Activated naive CD8-positive, alpha-beta T cell treated with anti-CD3 and anti-CD28 coated beads for 36 hours (primary cell): ENCODE measurements at places on chromosomes 13 and 19. TPM values are rescaled to one million over a fixed set of nuclear protein-coding genes. Genes with fewer than 3 reads are reported as not detected.

DNA sequence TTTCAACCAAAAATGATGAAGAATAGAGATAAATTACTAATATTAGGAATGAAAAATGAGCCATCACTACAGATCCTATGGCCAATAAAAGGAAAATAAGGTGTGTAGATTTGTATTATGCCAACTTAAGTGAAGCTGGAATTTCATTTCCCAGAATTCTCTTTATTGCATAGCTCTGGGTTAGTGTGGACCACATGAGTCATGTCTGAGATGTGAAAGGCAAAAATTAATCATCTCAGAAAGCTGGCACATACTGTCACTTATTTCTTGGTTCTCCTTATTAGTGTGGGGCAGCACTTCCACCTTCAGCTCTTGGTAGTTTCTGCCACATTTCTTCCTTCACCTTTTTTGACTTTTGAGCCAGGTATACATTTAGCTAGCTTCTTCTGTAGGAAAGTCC lies 82.6 kb downstream of the KATNAL1 start:
- no peak overlapping the region for H3K4me3 ChIP-seq
- no peak for DNase-seq
- H3K36me3 ChIP-seq = peaks cover 43% of the 10 kb centered on the region
- H3K4me1 ChIP-seq = peaks cover 9% of the 10 kb centered on the region
- H3K27me3 ChIP-seq = no peaks in the 10 kb centered on the region

DNA sequence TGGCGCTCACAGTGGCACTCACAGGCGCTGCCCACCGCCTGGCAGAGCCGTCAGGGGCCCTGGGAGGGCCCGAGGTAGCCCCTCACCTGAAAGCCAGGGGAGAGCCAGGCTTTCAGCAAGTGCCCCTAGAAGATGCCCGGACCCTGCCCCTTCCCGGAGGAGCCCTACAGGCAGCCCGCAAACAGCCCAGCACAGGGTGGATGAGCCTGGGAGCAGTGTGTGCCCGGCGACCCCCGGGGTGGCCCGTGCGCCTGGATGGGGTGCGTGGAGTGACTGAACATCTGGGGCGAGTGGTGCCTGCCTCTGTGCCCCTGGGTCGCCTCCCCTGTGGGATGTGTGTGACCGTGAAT lies 1.4 kb downstream of the CRLF1 start:
- no peaks in the 10 kb centered on the region for H3K36me3 ChIP-seq
- peaks cover 3% of the 10 kb centered on the region for H3K4me1 ChIP-seq
- H3K27ac ChIP-seq = no peak overlapping the region
- H3K27me3 ChIP-seq = peaks cover 80% of the 10 kb centered on the region

DNA sequence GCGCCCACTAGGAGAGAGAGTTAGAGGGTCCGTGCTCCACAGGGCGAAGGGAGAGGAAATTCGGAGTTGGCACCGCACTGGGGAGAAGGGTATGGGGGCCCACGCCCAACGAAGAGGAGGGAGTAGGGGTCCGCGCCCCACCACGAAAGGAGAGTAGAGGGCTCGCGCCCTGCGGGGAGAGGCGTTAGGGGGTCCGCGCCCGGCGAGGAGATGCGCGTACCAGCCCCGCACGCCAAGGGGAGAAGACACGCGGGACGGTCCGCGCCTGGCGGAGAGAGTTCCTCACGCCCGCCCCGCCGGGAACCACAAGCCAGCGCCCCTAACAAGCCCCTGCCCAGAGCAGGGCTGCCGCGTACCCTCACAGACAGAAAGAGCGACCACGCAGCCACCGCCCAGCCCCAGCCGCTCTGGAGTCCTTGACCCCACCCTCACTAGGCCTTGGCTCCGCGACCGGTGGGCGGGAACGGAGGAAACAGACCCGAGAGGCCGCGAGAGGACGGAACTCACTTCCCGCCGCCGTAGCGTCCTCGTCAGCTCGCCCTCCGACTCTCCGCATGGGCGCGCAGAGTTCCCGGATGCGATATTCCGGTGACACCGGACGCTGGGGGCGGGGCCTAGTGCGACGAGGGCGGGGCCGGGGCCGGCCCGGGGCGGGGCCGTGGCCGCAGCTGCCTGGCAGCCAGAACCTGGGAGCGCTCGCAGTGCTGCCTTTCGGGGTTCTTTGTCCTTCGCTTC lies 20.0 kb upstream of the ZSCAN18 start:
- peak; percentile 3 for DNase-seq
- H3K36me3 ChIP-seq = peaks cover 38% of the 10 kb centered on the region
- peak overlapping the region; percentile 18 for H3K4me3 ChIP-seq

Gene ZNF208
- 1.2 TPM for total RNA-seq

GRCh38 chr13:43326100-43326499 lies 302.7 kb downstream of the DNAJC15 start:
- H3K27ac ChIP-seq = no peak overlapping the region
- no peak overlapping the region for H3K4me3 ChIP-seq
- H3K36me3 ChIP-seq = no peaks in the 10 kb centered on the region
- no peak for DNase-seq
- H3K27me3 ChIP-seq = no peaks in the 10 kb centered on the region

Gene ZNF730
- 1.5 TPM for total RNA-seq

GRCh38 chr19:2423071-2423914 lies 4.1 kb downstream of the TIMM13 start:
- no peak overlapping the region for H3K4me3 ChIP-seq
- DNase-seq = no peak
- H3K36me3 ChIP-seq = peaks cover 12% of the 10 kb centered on the region
- peaks cover 9% of the 10 kb centered on the region for H3K4me1 ChIP-seq

DNA sequence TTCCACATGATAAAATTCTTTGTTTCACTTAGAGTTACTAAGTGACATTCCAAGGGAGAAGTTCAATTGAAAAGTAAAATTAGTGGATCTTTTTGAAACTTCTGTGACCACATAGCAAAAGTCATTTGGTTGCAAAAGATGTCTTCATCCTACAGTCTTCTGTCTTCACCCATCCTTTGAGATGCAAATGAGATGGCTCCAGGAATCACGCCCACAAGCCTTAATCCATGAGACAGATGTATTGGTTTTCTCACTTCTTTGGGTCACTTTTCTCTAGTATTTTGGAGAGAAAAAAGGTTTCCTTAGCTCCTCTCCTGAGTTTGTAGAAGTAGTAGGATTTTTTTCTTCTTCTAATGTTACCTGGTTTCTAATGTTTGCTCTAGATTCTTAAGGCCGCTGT lies 259.5 kb upstream of the SLC10A2 start:
- H3K27ac ChIP-seq = no peak overlapping the region
- H3K27me3 ChIP-seq = peaks cover 4% of the 10 kb centered on the region
- H3K36me3 ChIP-seq = no peaks in the 10 kb centered on the region
- H3K4me3 ChIP-seq = no peak overlapping the region

Gene LGALS7
- not detected for total RNA-seq

Gene OR10H1
- not detected for total RNA-seq

- no peak for DNase-seq
- peaks cover 6% of the 10 kb centered on the region for H3K27me3 ChIP-seq
- peaks cover 3% of the 10 kb centered on the region for H3K4me1 ChIP-seq
- H3K27ac ChIP-seq = no peak overlapping the region
Observed at GRCh38 chr13:98648141-98648540, 71.2 kb upstream of the STK24 start.

- H3K4me1 ChIP-seq = peaks cover 6% of the 10 kb centered on the region
- no peak for DNase-seq
- no peak overlapping the region for H3K4me3 ChIP-seq
- H3K36me3 ChIP-seq = no peaks in the 10 kb centered on the region
- no peaks in the 10 kb centered on the region for H3K27me3 ChIP-seq
- no peak overlapping the region for H3K27ac ChIP-seq
Observed at GRCh38 chr13:30128095-30128494, 179.3 kb downstream of the KATNAL1 start.
